Natural killer cell treated with Interleukin-12 subunit alpha and Interleukin-12 subunit beta and Interleukin-15 and Interleukin-18, amount 100 ng/mL, for 72 hours (primary cell): ENCODE measurements at places on chromosomes 7 and 10. TPM values are rescaled to one million over a fixed set of nuclear protein-coding genes. Genes with fewer than 3 reads are reported as not detected.

CHCHD1 gene
- total RNA-seq, result 28.5 TPM

SFTPA1 gene
- not detected for total RNA-seq

RSU1 gene
- 108 TPM for total RNA-seq

DNA sequence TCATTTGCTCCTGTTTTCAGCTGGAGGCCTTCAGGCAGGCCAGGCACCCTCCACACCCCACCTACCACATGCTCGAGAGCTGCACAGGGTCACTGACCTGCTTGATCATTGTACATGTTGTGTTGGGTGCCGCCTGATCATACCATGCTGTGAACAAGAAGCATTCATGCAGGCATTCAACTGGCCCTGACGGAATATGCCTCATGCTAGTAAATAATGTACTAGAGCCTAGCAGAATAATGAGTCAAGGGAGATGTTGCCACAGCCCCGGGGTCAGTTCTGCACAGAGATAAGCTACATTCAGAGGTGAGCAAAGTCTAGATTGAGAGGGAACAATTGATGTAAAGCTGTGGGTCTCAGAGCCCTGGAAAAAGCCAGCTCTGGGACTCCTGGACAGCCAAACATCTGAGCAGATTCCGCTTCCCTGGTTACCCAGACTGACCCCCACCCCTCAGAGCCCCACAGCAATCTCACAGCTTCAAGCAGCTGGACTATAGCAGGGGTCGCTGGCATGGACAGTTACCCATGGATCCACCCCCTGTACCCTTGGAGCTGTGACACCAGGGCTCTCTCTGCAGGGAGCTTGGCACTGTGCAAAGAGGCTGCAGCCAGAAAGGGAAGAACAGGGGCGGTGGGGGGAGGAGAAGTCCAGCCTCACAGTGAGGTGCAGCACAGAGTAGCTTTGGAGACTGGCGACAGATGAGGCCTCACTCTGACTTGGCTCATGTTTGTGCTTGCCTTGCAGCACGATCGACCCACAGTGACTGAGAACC, 86.6 kb downstream of the FRMPD2 start:
- H3K27me3 ChIP-seq, result peaks cover 6% of the 10 kb centered on the region
- H3K4me3 ChIP-seq, result no peak overlapping the region

DNA sequence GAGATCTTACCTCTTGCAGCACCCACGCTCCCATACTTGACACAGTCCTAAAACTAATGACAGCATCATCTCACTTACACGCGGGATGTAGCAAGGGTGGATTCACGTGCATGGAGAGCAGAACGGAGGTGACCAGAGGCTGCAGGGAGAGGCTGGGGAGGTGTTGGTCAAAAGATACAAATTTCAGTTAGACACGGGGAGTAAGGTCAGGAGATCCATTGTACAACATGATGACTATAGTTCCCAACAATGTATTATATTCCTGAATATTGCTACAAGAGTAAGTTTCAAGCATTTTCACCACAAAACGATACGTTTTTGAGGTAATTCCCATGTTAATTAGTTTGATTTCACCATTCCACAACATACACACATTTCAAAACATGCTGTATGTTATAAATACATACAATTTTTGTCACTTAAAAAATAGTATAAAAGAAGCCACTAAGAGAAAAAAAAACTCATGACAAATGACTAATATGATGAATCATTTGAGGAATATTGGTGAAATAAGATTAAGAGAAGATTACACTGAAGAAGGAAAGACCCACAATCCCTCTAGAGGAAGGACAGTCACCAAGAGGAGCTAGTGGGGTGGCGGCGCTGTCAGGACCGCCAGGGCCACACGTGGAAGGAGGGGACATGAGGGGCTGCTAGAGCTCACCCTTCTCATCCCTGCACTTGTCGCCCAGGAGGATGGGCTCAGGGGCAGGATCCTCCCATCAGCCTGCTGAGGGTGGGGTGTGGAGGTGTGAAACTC, 49.4 kb upstream of the EGFR start:
- H3K4me3 ChIP-seq, result no peak overlapping the region
- no peaks in the 10 kb centered on the region for H3K4me1 ChIP-seq
- H3K27ac ChIP-seq, result no peak overlapping the region
- peaks cover 12% of the 10 kb centered on the region for H3K36me3 ChIP-seq
- H3K27me3 ChIP-seq, result no peaks in the 10 kb centered on the region

DNA sequence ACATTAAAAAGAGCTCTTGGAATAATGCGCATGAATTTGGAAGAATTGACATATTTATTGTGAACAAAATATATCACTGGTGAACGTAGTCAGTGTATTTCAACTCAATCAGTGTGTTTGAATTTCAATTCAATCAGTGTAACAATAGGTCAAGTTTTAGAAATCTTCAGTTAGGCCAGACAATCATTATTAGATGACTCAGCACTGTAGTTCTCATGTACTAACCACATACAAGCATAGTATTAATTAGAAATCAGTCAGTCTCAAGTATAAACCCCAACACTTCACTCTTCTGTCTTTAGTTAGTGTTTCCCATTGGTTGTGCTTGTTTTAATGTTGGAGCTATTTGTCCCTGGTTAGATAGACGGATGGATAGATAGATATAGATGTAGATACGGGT, 1247.9 kb downstream of the NXPH1 start:
- H3K27me3 ChIP-seq, result no peaks in the 10 kb centered on the region
- DNase-seq, result no peak
- H3K4me3 ChIP-seq, result no peak overlapping the region
- no peaks in the 10 kb centered on the region for H3K4me1 ChIP-seq
- no peak overlapping the region for H3K27ac ChIP-seq

DNA sequence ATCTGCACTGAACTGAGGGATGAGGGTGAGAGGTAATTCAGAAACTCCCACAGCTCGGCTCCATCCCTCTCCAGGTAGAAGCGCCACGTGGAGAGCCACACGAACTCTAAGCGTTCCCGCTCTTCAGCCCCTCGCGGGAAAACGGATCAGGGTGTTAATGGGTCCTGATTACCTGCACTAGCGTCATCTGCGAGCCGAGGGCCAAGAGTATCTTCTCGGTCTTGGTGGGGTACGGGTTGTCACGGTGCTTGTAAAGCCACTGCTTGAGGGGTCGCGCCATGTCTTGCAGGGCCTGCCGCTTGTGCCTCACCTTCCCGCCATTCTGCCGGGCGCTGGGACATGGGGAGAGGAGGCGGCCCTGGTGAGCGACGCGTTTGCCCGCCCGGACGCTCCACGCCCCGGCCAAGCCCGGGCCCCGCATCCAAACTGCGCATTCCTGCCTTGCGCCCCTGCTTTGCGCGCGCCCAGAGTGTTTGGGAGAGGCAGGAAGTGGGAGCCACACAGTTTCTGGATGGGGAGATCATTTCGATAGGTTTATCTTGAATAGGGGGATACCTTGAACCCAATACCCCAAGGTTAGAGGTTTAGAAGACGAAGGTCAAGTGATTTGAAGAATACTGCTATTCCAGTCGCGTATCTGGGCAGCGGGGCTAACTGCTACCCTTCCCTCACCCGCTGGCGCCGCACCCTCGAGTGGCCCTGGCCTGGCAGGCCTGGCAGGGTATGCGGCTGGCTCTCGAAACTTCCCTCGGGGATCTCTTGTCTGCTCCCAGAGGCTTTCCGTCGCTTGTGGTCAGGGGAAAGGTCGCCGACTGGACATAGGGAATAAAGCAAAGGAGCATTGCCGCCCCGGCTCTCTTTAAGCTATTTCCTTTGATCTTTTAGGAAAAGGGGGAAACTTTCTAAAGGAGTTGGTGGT, 4.2 kb downstream of the MKX start:
- no peak for DNase-seq
- no peak overlapping the region for H3K27ac ChIP-seq
- H3K36me3 ChIP-seq, result no peaks in the 10 kb centered on the region
- H3K27me3 ChIP-seq, result peaks cover 55% of the 10 kb centered on the region

GRCh38 chr7:158114056-158114850, 473.4 kb downstream of the PTPRN2 start:
- DNase-seq, result no peak
- no peaks in the 10 kb centered on the region for H3K4me1 ChIP-seq
- no peak overlapping the region for H3K4me3 ChIP-seq
- no peak overlapping the region for H3K27ac ChIP-seq
- H3K27me3 ChIP-seq, result no peaks in the 10 kb centered on the region
